ENCODE measurements at places on chromosomes 12 and 14.

DNA sequence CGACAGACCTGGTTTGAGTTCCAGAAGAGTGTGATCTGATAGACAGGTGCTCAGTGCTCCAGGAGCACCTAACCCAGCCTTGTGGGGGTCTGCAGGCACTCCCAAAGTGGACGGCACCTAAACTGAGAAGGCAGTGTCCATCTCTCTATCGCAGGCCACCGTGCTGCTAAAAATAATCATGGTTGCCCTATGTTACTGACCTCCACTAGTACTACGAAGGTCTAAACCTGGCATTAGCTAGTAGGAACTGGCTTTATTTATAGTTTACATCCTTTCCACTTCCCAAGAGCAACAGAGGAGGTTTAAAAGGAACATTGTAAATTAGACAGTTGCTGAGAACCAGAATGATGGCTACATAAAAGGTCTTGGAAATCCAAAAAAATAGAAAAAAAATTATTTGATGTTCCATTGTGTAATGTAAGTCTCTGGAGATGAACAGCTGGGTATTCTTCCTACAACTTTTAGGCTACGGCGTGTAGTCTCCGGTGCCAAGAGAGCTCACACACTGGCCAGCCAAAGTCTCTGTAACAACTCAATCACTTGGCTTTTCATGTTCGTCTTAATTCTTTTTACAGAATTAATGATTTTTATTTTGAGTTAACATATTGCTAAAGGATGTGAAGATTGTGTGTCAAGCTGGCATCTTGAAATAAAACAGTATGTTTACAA lies 27.3 kb downstream of the PPFIBP1 start:
- DNase-seq, result no peak

- no peak for DNase-seq
Observed at GRCh38 chr12:92516277-92516600, 186.6 kb upstream of the PLEKHG7 start.

DNA sequence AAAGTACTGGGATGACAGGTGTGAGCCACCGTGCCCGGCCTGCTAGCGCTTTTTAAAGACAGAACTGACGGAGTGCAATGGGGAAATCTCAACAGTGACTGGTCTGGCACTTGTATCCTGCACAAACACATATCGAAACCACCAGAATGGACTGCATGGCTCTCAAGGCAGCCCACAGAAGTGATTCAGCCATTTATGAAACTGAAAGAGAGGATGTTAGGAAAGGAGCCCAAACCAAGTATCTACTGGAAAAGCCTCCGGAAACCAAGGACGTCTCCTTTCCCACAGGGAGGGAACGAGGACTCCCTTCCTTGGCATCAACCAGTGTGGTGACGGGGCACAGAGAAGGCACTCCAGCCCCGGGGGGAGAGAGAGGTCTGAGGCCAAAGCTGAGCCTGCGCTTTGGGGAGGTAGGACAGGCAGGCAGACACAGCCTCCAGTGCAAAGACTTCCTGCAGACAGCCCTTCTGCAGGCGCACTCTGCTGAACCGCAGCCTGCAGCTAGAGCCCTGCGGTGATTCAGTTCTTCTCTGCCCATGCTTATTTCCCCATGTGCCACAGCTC lies 16.5 kb downstream of the SLC15A4 start:
- no peak for DNase-seq

GRCh38 chr12:9851927-9852326 lies 17.2 kb downstream of the CLEC2B start:
- no peak for DNase-seq

GRCh38 chr14:69658664-69659261 lies 47.4 kb downstream of the SUSD6 start:
- no peak for DNase-seq

All from NCI-H1694 treated with DMSO at 0.1 percent for 48 hours (cell line).